Transverse colon (tissue), 4 donors: ENCODE measurements at places on chromosomes 12 and 14. TPM values are rescaled to one million over a fixed set of nuclear protein-coding genes. Genes with fewer than 3 reads are reported as not detected.
A peak's percentile ranks its signal among the peaks of the same experiment; 100 is the strongest.

The WDHD1 gene
- total RNA-seq, result not detected

The RASSF8 gene
- total RNA-seq, result 20.5 TPM

The ANKRD33 gene
- total RNA-seq, result not detected

The SLC25A47 gene
- total RNA-seq, result 0.32 TPM

The PLBD1 gene
- 49.7 TPM for total RNA-seq

The IGF1 gene
- total RNA-seq, result 2.2 TPM

The L3HYPDH gene
- total RNA-seq, result 125 TPM

The PIANP gene
- not detected for total RNA-seq

The SLC25A21 gene
- total RNA-seq, result not detected

DNA sequence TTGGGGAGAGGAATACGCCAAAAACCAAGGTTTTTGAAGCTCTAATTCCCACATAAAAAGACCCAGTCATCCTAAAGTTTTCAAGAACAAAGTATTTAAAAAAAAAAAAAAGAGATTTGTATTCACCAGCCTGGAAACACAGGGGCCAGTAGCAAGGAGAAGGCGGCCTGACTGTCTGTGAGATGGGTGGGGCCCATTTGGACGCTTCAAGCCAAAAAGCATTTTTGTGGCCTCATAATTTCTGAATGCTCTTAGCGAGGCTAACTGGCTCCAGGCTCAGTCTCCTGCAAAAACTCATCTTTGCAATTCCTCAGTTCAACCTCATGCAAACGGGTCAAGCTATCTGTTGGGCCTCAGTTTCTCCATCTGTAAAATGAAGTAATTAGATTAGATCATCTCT is 514.1 kb downstream of the MED13L start:
- H3K4me3 ChIP-seq, result no peak overlapping the region
- DNase-seq, result no peak
- H3K27ac ChIP-seq, result no peak overlapping the region
- no peaks in the 10 kb centered on the region for H3K36me3 ChIP-seq
- peaks cover 11% of the 10 kb centered on the region for H3K27me3 ChIP-seq

DNA sequence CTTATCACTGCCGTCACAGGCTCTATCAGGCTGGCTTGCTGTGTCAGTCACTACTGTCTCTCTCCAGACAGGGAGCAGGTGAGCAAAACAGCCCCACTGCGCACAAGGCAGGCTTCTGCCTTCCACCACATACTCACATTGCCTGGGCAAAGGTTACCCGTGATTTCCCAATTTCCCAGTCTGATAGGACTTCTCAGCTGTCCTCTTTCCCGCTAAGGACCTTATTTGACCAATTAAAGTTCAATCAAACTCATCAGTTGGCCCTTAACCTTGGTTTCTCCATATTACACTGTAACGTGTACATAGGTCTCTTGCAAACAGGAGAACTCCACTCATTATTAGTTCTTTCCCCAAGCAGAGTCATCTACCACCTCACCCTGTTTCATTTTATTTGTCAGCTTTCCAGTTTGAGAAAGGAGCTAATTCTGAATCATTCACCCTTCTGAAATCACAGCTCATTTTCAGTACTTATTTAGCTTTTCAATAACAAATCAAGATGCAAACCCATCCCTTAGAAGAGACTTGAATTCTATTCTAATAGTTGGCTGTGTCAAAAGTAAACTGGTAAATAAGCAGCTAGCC is 170.8 kb downstream of the ESR2 start:
- no peak for DNase-seq
- no peak overlapping the region for H3K4me3 ChIP-seq
- no peaks in the 10 kb centered on the region for H3K36me3 ChIP-seq
- no peaks in the 10 kb centered on the region for H3K4me1 ChIP-seq
- no peaks in the 10 kb centered on the region for H3K27me3 ChIP-seq

DNA sequence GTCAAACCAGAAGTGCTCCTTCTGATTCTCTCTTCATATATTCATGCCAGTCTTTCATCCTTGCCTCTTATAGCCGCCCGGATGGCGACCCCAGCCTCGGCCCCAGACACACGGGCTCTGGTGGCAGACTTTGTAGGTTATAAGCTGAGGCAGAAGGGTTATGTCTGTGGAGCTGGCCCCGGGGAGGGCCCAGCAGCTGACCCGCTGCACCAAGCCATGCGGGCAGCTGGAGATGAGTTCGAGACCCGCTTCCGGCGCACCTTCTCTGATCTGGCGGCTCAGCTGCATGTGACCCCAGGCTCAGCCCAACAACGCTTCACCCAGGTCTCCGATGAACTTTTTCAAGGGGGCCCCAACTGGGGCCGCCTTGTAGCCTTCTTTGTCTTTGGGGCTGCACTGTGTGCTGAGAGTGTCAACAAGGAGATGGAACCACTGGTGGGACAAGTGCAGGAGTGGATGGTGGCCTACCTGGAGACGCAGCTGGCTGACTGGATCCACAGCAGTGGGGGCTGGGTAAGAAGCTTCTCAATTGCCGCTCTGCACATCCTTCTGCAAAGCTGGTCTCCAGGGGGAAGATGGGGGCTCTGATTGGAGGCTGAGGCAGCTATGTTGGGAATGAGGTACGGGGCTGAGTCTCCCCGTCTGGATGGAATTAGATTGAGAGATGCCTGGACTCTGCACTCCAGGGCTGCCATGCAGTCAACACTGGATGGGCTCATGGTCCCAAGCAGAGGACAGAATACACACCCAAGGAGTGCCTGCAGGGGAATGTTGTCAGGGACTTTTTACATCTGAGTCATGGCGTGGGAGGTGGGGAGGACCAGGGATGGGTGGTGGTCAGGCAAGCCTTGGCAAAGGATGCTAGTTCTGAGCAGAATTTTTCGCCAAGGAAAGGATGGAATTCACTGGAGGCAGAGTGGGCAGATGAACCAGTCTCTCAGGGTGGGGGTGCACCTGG is 1.3 kb downstream of the BCL2L2 start:
- H3K27ac ChIP-seq, result peak overlapping the region; percentile 95
- DNase-seq, result no peak
- H3K36me3 ChIP-seq, result no peaks in the 10 kb centered on the region
- peak overlapping the region; percentile 72 for H3K4me3 ChIP-seq

GRCh38 chr12:54217774-54218241 is 29.0 kb upstream of the SMUG1 start:
- peak overlapping the region; percentile 3 for H3K4me3 ChIP-seq
- H3K27ac ChIP-seq, result no peak overlapping the region
- H3K36me3 ChIP-seq, result no peaks in the 10 kb centered on the region
- DNase-seq, result peak; percentile 55

- no peaks in the 10 kb centered on the region for H3K27me3 ChIP-seq
- no peak for DNase-seq
- no peak overlapping the region for H3K27ac ChIP-seq
- no peaks in the 10 kb centered on the region for H3K4me1 ChIP-seq
- H3K4me3 ChIP-seq, result no peak overlapping the region
Measured at GRCh38 chr12:4518106-4518728, 20.5 kb upstream of the RAD51AP1 start.

DNA sequence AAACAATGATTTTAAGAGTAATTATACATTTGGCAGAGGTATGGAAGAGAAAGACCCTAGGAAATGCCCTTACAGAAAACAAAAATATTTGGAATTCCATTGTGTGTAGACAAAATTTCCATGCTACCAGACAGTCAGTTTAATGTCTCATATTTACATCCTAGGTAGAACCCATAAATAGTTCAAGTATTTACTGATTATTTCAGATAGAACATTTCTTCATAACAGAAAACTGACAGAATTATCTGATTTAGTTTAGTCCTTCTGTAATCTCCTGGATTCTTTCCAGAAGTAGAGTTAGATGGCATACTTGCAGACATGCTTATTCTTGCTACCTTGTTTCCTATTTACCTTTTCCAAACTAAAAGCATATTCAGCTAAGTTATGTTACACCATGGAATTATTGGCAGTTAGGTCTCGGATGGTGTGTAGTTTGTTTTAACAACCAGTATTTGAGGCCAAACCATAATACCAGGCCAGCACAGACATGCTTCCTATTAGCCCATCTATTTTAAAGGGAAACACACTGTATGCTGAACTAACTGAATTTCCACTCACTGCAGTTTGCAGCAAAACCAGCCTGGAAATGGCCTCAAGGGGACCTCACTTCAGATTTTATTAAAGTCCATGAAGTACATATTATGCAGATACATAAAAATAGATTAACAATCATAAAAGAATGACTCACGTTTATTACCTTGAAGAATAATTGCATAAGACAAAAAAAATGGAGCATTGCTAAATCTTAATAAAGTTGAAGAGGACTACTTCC is 126.6 kb upstream of the LRIG3 start:
- H3K27me3 ChIP-seq, result no peaks in the 10 kb centered on the region
- H3K27ac ChIP-seq, result no peak overlapping the region
- no peak for DNase-seq
- H3K36me3 ChIP-seq, result no peaks in the 10 kb centered on the region
- no peaks in the 10 kb centered on the region for H3K4me1 ChIP-seq

DNA sequence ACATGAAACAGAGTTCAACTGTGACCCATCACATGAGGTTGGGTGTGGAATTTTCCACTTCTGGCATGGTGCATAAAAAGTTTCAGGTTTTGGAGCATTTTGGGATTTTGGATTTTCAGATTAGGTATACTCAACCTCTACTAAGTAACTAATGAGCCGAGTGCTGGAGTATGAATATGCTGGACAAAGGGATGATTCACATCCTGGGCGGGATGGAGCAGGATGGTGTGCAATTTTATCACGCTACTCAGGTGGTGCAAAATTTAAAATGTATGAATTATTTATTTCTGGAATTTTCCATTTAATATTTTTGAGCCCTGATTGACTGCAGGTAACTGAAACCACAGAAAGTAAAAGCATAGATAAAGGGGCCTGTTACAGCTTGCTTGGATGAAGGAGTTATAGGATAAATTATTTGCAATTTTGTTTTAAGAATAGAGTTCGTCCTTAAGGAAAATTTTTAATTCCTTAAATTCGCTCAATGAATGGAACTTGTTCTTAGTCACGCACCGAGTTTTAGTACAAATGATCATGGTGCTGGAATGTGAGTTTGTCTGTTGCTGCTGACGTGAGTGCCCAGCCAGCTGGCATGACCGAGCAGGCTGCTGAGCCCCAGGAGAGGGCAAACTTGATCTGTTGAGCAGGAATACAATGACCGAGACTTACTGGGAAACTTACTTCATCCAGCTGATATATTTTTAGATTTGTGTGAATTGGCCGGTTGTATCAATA is 176.3 kb downstream of the ESR2 start:
- H3K27ac ChIP-seq, result no peak overlapping the region
- H3K4me3 ChIP-seq, result no peak overlapping the region
- DNase-seq, result no peak

DNA sequence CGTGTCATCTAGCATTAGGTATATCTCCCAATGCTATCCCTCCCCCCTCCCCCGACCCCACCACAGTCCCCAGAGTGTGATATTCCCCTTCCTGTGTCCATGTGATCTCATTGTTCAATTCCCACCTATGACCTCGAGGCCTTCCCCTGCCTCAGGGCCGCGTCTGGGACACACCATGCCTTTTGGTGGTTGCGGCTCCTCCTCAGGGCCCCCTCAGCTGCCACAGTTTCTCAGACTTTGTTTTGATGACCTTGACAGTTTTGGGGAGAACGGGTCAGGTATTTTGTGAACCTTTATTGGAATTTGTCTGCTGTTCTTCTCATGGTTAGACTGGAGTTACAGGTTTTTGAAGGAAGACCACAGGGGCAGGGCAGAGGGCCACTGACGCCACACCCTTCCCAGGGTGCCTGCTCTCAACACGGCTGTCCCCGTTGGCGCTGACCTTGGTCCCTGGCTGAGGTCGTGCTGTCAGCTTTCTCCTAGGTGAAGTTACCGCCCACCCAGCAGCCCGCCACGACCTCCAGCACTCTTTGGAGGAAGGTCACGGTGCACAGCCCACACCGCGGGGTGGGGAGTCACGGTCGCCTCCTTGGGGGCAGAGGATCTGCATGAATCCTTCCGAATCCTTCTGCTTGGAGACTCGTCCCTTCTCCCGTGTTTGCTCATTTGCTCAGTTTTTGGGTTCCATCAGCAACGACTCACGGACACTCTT is 130.5 kb downstream of the KIF26A start:
- no peaks in the 10 kb centered on the region for H3K36me3 ChIP-seq
- H3K4me1 ChIP-seq, result peaks cover 9% of the 10 kb centered on the region
- no peak overlapping the region for H3K27ac ChIP-seq
- H3K4me3 ChIP-seq, result no peak overlapping the region
- peak; percentile 4 for DNase-seq

DNA sequence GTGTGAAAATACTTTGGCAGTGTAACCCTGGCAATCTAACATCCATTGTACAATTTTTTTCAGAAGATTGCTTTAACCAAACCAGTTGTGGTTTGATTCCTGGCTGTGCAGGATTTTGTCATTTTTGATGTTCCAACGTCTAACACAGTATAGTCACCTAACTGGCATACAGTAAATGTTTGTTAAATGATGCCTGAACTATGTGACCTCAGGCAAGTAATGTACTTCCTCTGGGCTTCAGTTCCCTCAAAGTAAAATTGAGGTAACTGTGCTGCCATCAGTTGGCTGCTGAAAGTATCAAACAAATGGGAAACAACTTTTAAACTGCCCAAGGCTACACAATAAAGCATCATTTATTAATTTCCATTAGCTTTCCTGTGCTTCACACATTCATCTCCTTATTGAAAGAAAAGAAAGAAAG is 4.3 kb downstream of the TM7SF3 start:
- no peaks in the 10 kb centered on the region for H3K27me3 ChIP-seq
- H3K36me3 ChIP-seq, result no peaks in the 10 kb centered on the region
- no peak overlapping the region for H3K4me3 ChIP-seq
- H3K27ac ChIP-seq, result no peak overlapping the region
- no peaks in the 10 kb centered on the region for H3K4me1 ChIP-seq
